ENCODE measurements at places on chromosomes 7 and 10. TPM values are rescaled to one million over a fixed set of nuclear protein-coding genes. Genes with fewer than 3 reads are reported as not detected.

MSMB gene
- not detected for total RNA-seq

DNA sequence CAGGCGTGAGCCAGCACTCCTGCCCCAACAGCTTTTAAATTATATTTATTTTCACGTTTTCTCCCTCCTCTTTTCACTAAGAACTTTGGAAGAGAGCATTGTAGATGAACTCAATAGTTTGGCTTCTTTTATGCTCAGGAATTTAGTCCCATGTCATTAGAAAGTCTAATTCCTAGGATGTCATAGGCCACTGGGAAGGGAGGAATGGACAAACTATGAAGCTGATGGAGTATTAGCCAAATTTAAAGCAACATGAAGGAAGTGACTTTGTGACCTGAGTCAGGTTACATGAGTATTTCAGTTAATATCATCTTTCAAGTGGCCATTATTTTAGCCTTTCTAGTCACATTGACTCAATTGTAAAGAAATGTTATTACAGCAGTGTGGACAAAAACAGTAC, 18.0 kb upstream of the OPN4 start:
- H3K4me3 ChIP-seq, result no peak overlapping the region
- peak overlapping the region; percentile 85 for H3K27ac ChIP-seq
- H3K4me1 ChIP-seq, result peaks cover 21% of the 10 kb centered on the region
- H3K36me3 ChIP-seq, result no peaks in the 10 kb centered on the region
- no peaks in the 10 kb centered on the region for H3K27me3 ChIP-seq

FGL2 gene
- not detected for total RNA-seq

DNA sequence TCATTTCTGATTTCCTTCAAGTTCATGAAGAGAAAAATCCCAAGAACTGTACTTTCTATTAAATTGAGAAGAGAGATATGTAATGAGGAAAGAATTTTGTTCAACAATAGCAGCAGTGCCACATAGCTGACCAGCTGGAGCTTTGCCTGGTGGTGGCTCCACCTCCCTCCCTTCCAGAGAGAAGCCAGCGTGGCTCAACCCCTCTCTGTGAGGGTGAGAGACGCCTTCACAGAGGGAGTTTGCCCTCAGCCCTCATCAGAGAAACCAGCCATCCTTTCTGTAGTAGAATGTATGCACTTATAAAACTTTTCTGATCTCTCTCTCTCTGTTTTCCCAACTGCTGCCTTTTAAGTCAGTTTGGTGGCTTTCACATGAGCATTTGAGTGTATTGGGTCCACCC, 20.5 kb upstream of the COL1A2 start:
- no peaks in the 10 kb centered on the region for H3K36me3 ChIP-seq
- H3K4me1 ChIP-seq, result no peaks in the 10 kb centered on the region
- no peak overlapping the region for H3K27ac ChIP-seq
- no peak overlapping the region for H3K4me3 ChIP-seq

- H3K4me3 ChIP-seq, result no peak overlapping the region
- H3K27me3 ChIP-seq, result no peaks in the 10 kb centered on the region
- H3K4me1 ChIP-seq, result no peaks in the 10 kb centered on the region
- no peaks in the 10 kb centered on the region for H3K36me3 ChIP-seq
- H3K27ac ChIP-seq, result no peak overlapping the region
- DNase-seq, result no peak
These were observed 56.9 kb upstream of the PPP1R3C start for GRCh38 chr10:91689731-91690168.

VSTM2A gene
- not detected for total RNA-seq

DNA sequence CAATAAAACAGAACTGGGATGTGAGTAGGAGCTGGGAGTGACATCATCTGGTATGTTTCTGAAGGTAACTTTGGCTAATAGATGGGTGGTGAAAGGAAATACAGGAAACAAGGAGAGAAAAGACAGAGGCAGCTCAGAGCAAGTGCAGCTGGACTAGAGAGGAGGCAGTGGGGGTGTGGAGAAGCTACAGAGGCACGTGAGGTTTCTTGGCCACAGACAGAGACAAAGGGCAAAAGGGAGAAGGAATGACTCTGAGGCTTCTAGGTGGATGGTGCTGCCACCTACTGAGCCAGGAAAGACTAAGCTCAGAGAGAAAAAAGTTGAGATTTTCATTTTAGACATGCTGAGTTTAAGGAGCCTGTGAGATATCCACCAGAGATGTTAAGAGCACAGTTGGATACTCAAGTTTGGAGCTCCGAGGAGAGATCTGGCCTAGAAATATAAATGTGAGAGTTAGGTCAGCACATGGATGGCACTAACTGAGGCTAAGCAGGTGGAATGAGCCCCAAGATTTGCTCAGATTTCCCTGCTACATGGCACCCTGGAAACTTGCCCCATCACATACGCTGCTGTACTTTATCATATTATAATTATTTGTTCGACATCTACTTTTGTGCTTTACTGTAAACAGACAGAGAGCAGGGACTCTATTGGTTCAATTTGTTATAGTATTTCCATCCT, 293.0 kb upstream of the IMMP2L start:
- no peaks in the 10 kb centered on the region for H3K36me3 ChIP-seq
- no peak overlapping the region for H3K4me3 ChIP-seq
- no peaks in the 10 kb centered on the region for H3K27me3 ChIP-seq

DNA sequence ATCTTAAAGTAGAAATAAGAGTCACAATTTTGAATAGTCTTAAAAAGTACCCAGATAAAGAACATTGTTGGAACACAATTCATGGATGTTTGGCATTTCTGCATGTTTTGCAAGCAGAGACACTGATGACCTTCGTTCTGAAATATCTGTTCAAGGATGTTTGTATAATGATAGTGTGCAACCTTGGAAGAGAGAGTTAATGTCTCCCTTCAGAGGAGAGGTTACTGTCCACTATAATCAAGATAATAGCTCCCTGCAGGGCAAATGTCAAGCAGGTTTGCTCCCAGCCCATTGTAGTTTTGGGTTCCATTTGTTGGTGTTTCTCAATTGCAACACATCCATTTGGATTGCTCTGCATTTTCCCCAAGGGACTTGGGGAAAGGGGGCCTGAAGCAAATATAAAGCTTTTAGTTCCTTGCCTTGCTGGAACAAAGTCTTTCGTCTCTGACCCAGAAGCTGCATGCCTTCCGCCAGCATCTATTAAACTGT, 45.2 kb downstream of the COL1A2 start:
- H3K27ac ChIP-seq, result no peak overlapping the region
- DNase-seq, result no peak
- H3K36me3 ChIP-seq, result no peaks in the 10 kb centered on the region
- no peaks in the 10 kb centered on the region for H3K27me3 ChIP-seq
- H3K4me1 ChIP-seq, result no peaks in the 10 kb centered on the region
- no peak overlapping the region for H3K4me3 ChIP-seq

GRCh38 chr10:128058106-128058749, 68.0 kb downstream of the MKI67 start:
- no peak for DNase-seq
- no peaks in the 10 kb centered on the region for H3K4me1 ChIP-seq

- no peak overlapping the region for H3K27ac ChIP-seq
- no peaks in the 10 kb centered on the region for H3K36me3 ChIP-seq
- H3K27me3 ChIP-seq, result no peaks in the 10 kb centered on the region
- DNase-seq, result no peak
- H3K4me3 ChIP-seq, result no peak overlapping the region
These were observed 130.4 kb downstream of the NRP1 start for GRCh38 chr10:33204031-33204430.

GRCh38 chr7:82109288-82109687, 334.3 kb downstream of the CACNA2D1 start:
- no peak overlapping the region for H3K27ac ChIP-seq
- peaks cover 6% of the 10 kb centered on the region for H3K4me1 ChIP-seq
- no peak for DNase-seq
- H3K4me3 ChIP-seq, result no peak overlapping the region

HMX2 gene
- total RNA-seq, result not detected

DNA sequence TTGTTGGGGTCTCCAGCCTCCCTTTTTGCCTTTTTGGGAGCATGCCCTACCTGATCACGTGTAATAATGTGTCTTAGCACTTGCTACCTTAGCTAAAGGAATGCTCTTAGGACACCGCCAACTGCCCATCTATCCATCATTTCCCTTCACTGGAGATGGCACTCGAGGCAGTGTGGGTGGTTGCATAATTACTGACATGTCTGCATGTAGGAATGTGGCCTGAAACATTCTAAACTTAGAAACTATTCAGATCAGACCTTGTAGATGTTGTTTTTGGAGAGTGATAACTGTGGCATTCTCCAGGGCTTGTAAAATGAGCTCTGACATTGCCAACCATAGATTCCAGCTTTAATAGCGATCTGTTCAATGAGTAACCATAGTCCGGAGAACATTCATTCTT, 365.8 kb downstream of the BBS9 start:
- H3K36me3 ChIP-seq, result no peaks in the 10 kb centered on the region
- no peak overlapping the region for H3K4me3 ChIP-seq
- no peak for DNase-seq
- H3K4me1 ChIP-seq, result no peaks in the 10 kb centered on the region
- H3K27ac ChIP-seq, result no peak overlapping the region

DNA sequence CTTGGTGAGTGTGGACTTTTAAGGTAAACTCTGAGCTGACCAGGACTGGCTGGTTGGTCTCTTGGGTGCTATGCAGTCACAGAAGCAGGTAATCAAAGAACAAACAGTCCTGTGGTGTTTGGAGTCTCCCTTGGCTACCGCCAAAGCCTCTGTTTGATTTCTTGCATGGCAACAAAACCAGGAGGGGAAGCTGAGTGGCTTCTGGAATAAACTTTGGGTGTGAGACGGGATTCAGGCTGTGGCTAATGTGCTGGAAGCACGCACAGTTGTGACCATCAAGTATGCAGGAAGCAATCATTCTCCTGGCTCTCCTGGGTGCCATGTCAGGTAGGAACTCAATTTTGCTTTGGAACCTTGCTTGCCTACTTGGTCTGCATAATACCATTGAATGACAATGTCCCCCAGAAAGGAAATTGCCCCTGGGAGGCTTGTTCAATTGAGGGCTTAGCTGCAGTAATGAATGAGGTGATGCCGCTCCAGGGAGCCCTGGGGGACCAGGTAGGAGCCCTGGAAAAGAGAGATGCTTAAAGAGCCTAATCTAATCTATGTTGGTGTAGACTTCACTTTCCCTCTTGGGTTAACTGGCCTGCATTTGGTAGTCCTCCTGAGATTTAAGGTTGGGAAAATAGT, at the start of gene CDHR3:
Gene CDHR3 (plus strand): TSS at position 227 of the 630 bp plus-strand sequence. CDS start 55 bp downstream, at position 282.
- H3K4me3 ChIP-seq, result no peak within 1 kb of the TSS
- H3K27me3 ChIP-seq, result no peaks in the 10 kb centered on the region
- H3K36me3 ChIP-seq, result no peaks in the 10 kb centered on the region
- DNase-seq, result no peak
- no peak within 1 kb of the TSS for H3K27ac ChIP-seq
- H3K4me1 ChIP-seq, result no peaks in the 10 kb centered on the region

DNA sequence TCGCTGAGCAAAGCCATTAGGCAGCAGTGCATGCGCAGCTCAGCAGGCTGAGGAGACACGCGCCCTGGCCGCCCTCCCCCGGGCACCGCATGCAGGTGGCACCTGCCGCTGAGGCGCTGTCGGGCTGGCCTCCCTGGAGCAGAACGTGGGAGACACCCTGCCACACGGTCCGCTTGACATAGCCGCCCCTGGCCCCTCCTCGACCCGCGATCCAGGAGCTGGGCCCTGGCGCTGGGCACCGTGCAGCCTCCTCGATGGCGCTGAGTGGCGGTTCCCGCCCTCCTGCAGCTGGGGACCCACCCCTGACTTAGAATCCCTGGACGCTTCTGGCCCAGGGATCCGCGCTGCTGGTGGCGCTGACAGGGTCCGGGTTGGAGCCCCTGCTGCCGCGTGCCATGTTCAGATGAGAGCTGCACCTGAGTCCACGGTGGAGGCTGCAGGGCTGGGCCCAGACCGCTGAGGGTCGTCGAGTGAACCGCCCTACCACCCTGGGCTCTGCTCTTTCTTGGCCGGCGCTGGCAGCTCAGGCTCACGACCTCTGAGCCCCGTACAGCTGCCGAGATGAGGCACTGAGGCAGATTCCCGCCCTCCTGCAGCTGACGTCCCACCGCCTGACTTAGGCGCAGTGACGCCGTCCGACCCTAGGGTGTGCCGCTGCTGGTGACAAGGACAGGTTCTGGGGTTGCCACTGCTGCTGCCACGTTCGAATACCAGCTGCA, 116.8 kb downstream of the OR13A1 start:
- no peak overlapping the region for H3K27ac ChIP-seq
- no peaks in the 10 kb centered on the region for H3K36me3 ChIP-seq
- 0 out of 2 replicates have a peak, but pooled peaks cover 15% of the 10 kb centered on the region for H3K27me3 ChIP-seq
- no peak for DNase-seq
- H3K4me1 ChIP-seq, result no peaks in the 10 kb centered on the region

- H3K36me3 ChIP-seq, result no peaks in the 10 kb centered on the region
- H3K4me1 ChIP-seq, result peaks cover 20% of the 10 kb centered on the region
- DNase-seq, result no peak
- no peaks in the 10 kb centered on the region for H3K27me3 ChIP-seq
These were observed 2.0 kb downstream of the ZNF775 start for GRCh38 chr7:150381096-150381495.

- no peak overlapping the region for H3K4me3 ChIP-seq
- H3K36me3 ChIP-seq, result no peaks in the 10 kb centered on the region
- DNase-seq, result no peak
- no peak overlapping the region for H3K27ac ChIP-seq
These were observed 35.4 kb downstream of the GAD2 start for GRCh38 chr10:26251925-26252324.

- H3K4me1 ChIP-seq, result no peaks in the 10 kb centered on the region
- H3K27ac ChIP-seq, result no peak overlapping the region
- H3K27me3 ChIP-seq, result no peaks in the 10 kb centered on the region
- no peak overlapping the region for H3K4me3 ChIP-seq
- DNase-seq, result no peak
These were observed 6.1 kb downstream of the BICC1 start for GRCh38 chr10:58518775-58519174.

DNA sequence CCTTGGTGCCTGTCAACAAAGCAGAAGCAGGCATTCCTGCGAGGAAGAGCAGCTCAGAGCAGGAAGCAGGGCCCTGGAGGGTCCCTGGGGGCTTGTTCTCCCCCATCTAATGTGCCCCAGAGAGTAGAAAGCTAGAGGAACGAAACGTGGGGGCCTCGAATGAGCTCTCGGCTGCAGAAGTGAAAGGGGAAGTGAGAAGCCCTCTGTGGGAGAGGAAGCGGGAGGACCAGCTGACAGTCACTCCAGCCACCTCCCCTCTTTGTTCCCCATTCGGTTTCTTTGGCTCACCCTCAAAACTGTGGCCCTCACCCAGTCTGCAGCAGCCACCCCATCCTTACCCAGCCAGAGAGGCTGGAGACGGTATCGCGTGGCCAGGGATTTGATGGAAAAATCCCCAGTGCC, 25.0 kb downstream of the C10orf105 start:
- no peak overlapping the region for H3K4me3 ChIP-seq
- peaks cover 27% of the 10 kb centered on the region for H3K4me1 ChIP-seq
- no peaks in the 10 kb centered on the region for H3K27me3 ChIP-seq
- no peaks in the 10 kb centered on the region for H3K36me3 ChIP-seq

TMEM106B gene
- 61.1 TPM for total RNA-seq

ATOH7 gene
- total RNA-seq, result not detected

- no peaks in the 10 kb centered on the region for H3K27me3 ChIP-seq
- H3K27ac ChIP-seq, result peak overlapping the region; percentile 61
- H3K36me3 ChIP-seq, result no peaks in the 10 kb centered on the region
- peaks cover 15% of the 10 kb centered on the region for H3K4me1 ChIP-seq
These were observed 49.8 kb upstream of the DUSP5 start for GRCh38 chr10:110447886-110448285.
